ENCODE measurements at places on chromosomes 2 and 18.

DNA sequence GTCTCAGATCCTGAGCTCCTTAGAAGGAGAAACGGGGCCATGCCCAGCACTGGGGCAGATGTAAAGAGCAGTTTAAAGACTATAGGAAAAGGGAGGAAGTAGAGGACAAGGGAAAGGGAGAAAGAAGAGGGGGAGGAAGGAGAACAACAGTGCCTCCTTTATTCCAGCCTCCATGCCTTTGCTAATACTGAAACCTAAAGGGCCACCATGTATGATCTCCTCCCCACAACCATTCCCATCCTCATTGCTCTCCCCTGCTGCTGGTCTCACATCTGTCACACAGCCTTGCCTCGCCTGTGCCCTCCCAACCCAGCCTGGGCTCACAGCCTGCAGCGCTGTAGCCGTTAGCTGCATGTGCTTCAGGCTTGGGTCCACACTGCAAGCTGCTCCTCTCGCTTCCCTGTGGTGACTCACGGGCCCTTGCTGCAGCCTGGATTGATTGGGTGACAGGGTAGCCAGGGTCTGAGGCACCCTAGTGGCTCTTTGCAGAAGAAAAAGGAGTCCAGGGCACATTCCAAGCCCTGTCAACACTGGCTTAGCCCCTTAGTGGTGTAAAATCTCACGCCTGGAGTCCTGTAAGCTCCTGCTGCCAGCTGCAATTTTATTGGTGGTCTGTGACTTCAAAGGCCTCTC, 281.9 kb downstream of the SRBD1 start:
- DNase-seq = no peak

DNA sequence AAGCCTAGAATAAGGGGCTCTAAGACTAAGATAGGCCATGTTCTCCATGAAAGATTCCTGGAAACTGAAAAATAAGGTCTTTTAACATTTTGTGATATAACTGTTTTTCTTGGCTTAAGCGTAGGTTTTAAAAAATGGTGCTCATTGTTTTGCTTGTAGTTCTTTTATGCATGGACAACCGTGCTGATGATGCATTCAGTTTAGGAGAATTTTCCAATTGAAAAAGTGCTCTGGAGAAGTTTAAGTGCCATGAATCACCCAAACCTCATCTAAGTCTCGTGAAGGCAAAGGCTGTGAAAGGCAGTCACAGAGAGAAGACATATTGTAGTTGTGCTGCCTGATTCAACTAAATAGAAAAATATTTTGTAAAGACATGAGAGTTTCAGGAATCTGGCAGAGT, 111.8 kb upstream of the GAREM1 start:
- no peak for DNase-seq

DNA sequence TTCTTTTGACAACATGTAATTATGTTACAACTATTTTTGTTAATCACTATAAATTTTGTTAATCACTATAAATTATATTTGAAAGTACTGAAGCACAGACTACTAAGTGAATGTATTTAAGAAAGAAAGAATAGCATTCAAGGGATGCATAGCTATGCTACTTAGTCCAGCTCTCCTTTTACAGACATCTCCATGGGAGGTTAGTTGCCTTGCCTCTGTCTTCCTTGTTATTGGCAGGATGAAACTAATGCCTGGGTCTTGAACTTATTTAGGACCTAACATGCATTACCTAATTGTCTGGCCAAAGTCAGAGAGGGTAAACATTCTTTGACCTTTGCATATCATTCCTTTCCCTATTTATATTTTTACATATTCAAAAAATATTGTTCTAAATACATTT, 519.5 kb downstream of the NRXN1 start:
- no peak for DNase-seq

- DNase-seq = peak; percentile 23
These were observed 30.4 kb downstream of the SRSF7 start for GRCh38 chr2:38720613-38721241.

DNA sequence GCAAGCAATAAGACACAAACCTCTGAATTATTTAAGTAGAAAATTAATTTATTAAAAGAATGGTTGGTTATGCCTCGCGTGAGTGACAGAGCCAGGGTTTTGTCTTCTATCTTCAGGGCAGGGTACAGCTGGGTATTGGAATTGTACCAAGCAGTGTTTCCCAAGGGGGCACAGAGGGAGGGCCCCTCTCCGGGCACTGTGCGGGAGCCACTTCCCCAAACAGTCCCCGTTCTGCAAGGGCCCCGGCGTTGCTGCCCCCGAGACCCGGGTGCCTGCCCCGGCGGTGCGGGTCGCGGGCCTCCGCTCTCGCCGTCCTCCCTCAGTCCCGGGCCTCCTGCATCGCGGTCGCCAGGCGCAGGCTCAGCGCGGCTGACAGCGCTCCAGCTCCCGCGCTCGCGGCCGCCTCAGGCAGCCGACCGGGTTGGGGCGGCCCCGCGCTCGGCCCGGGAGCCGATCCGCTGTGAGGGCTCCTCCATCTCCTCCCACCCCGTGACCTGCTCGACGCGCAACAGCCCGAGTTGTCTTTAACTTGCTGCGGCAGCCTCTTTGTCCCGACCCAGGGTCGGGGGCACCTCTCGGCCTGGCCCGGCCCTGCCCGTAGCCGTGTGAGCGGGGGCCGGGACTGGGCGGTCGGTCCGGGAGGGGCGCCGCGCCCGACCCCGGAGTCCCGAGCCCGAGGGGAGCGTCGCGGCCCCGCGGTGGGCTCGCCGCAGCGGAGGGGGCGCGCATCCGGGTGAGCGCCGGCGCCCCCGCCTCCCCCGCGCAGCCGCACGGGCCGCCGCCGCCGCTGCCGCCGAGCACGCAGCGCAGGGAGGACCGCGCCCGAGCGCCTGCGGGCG, 620 bp upstream of the GALNT1 start:
- DNase-seq = peak; percentile 40

DNA sequence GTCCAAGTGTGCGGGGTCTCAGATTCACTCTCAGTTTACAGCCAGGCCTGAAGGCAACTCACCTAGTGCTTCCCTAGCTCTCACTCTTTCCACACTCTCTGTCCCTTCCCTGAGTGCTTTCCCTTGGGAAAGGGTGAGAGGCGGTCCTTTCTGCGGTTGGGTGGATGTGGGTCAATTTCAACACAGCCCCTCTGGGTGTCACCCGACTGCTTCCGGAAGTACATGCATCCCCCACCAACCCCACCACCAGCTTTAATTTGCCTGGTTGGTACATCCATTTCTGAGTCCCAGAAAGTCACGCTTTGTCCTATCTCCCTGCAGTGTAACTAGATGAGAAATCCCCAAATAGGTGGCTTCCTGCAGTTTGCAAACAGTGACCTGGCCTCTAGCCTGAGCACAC, 307.3 kb upstream of the MEIS1 start:
- no peak for DNase-seq

DNA sequence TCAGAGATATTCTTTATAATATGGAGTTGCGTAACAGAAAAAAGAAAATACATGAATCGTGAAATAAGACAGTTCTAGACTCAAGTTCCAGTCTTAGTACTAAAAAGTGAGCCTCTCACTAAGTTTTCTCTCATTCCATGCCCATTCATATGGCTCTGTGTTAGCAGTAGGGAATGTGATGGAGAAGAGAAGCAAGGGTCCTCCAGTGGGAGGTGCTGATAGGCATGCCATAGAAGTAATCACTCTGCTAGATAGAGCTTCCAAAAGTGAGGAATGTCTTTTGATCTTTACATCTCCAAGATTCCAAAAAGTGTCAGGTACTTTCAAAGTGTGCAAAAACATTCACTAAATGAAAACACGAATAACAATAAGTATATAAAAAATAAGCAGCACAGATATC, 678.4 kb downstream of the DCDC2C start:
- DNase-seq = no peak

DNA sequence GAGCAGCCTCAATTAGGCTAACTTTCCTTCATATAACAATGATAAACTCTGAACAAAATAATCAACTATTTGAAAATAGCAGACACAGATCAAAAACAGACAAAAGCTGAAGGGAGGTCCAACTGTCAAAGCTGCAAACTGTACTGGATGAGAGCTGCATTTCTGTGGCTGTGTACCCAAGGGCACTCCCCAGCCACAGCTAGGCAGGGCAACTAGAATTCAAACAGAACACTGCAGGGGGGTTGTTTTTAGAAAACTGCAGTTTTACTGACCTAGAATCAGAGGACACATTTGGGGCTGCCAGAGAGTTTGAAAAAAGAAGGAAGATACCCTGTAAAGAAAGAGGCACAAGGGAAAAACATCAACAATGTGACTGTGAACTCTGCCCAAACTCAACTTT, 56.8 kb downstream of the SMAD2 start:
- no peak for DNase-seq

DNA sequence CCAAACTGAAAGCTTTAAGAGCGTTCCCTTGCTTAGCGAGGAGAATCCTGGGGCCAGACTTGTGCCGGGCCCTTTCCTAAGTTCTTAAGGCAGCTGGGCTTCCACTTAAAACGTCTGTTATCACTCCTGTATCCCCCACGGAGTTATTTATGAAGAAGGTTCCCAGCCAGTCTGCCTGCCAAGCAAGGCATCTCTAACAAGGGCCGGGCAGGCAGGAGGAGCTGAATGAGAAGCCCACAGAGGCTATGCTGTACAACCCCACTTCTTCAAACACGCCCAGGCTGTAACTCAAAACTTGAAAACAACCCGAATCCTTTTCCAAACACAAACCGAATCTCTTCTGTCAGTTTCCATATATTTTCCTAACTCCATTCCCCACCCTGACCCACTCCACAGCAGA, 39.0 kb upstream of the ZFP36L2 start:
- DNase-seq = no peak

- DNase-seq = no peak
These were observed 92.2 kb upstream of the DSEL start for GRCh38 chr18:67608615-67609273.

DNA sequence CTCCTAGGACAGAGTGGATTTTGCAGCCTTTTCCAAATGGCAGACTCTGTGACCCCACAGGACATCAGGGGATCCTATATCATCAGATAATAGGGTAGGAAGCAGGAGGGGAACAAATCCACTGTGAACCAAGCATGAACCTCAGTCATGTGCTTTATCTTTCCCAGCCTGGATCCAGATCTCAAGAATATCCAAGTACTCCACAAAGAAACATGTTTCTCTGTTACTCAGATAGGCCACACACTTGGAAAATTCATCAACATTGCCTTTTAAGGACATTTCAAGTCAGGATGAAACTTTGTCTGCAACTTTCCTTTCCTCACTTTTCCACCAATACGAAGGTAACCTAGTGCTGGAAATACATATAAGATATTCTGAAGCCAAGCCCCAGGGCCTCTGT, 85.8 kb downstream of the RDH14 start:
- DNase-seq = no peak

DNA sequence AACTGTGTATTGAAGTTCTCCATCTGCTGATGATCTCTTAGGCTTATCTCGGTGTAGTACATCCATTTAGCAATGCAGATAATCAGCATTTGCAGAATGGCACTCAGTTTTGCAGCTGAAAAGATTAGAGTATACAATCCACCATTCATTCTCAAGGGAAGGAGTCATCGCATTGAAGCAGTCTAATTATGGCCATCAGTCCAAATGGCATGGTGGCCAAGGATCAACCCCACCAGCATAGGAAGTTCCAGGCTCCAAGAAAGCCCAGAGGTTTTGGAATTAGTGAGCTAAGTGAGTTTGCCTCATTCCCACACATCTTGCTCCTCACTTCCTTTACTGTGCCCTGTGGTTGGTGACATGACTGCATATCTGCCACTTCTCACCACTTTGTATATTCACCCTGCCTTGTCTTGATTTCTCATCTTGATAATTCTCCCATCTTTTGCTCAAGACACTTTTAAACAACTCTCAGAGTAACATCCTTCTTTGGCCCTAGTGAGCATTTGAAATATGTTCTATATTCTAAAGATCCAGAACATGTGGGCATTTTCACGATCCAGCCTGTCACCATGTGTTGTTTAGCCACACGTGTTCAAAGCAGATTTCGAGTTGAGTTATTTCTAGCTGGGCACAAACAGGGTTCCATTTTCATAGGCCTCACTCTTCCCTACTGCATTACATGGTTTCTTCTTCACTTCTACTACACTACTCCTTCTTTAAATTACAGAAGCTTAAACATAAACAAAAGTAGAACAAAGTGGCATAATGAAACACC, 1119.8 kb downstream of the TSN start:
- DNase-seq = no peak

- no peak for DNase-seq
These were observed 349.0 kb downstream of the TXNL1 start for GRCh38 chr18:56289381-56289780.

DNA sequence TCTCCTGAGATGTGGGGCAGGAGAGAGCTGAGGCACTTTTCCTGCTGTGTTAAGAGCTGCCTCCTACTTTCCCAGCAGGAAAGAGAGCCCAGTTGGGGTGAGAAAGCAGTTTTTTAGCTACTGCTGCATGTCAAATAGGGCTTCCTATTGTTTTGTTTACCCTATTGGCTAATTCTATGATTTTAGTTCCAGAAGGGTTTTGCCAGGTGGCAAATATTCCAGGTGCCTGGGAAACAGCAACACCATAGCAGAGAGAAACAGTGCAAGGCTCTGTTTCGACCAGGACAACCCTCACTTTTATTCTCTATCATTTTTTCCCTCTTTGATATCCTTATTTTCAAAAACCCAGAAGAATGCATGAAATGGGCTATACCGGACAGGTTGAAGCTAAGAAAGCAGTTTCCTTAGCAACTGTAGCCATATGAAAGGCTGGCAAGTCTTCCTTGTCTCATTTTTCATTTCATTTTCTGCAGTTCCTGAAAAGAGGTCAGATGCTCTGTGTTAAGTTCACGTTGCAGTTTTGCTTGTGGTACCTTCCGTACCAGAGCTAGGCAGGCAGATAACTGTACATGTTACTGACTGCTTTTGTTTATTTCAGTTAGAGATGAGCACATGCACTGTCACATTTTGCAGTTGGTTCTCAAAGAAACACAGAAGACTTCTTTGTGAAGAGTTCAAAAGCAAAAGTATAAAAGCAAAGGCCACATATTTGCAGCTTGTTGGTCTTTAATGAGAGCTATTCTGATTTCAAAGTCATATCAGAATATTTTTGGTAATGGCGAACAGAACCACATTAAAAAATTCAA, 84.8 kb downstream of the AQP4 start:
- no peak for DNase-seq

GRCh38 chr2:200702646-200703118, 109.0 kb upstream of the BZW1 start:
- no peak for DNase-seq

- no peak for DNase-seq
These were observed 115.2 kb downstream of the NCKAP5 start for GRCh38 chr2:133453032-133453431.

DNA sequence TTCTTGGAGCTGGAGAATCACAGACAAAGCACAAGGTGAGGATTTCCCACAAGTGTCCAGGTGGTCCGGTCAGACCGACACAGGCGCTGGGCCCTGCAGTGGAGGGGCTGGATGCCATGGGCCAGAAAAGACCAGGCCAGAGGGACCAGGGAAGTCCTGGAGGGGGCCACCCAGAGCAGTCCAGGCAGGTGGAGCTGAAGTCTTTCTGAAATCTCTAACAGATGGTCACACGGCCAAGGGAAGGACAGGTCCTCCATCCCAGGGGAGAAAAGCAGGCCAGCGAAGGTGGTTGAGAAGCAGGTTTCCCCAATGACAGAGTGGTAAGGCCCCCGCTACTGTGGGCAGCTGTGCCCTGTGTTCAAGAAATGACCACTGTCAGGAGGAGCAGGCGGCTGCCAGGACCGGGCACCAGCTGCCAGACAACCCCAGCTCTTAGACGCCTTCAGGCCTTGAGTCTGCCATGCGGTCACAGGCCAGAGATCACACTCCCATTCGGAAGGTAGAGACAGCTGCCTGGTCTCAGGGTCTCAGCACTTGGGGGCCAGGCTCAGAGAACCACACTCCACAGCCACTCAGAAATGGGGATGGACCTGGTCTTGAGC, 25.9 kb downstream of the HS1BP3 start:
- no peak for DNase-seq

Data from hypothalamus (tissue), 51 donors.